ENCODE measurements at places on chromosomes 12 and 14.

- no peak for DNase-seq
Measured at GRCh38 chr12:120539303-120539702, 5.1 kb downstream of the RNF10 start.

- no peak for DNase-seq
Measured at GRCh38 chr12:93912086-93912733, 235.0 kb downstream of the CRADD start.

- no peak for DNase-seq
Measured at GRCh38 chr12:53944907-53945847, 6.5 kb downstream of the HOXC13 start.

GRCh38 chr12:105561546-105562198 is 231.2 kb downstream of the C12orf75 start:
- no peak for DNase-seq

DNA sequence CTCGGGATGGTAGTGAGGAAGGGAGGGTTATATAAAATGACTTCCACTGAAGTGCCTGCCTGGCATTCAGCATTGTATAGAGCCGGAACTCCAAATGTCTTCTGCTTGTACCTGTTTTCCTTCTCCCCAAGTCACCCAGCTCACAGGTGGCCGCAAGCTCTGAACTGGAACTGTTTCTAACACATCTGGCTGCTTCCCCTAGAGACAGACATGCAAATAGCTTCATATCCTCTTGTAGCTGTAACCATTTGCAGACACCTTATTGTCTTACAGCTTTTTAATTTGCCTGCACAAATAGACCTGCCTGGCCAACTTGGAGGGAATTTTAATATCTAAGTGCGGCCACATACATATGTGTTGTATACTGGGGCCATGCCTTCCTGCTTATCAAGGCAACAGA is 126.0 kb downstream of the CHST11 start:
- DNase-seq, result no peak

DNA sequence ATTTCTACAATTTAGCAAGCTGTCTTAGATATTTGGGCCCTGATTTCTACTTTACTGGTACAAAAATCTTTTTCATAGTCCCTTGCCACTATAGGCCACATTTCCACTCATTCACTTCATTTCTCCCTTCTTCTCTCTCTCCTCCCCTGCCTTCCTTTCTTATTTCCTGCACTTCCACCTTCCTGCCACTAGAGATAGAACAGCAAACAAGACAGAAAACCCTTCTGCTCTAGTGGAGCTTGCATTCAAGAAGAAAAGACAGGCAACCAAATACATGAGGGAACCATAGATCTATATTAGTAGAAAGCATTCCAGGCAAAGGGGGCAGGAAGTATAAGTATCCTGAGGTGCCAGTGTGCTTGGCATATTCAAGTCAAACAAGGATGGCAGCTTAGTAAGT is 623.5 kb downstream of the FLRT2 start:
- DNase-seq, result no peak

DNA sequence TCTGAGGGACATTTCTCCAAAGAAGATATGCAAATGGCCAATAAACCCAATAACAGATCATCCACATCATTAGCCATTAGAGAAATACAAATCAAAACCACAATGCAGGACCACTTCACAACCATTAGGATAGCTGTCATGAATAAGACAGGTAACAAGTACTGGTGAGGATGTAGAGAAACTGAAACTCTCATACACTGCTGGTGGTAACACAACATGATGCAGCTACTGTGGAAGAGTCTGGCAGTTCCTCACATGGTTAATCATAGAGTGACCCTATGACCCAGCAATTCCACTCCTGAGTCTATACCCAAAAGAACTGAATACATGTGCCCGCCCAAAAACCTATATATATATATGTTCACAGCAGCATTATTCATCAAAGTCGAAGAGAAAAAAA is 39.0 kb downstream of the TTC9 start:
- DNase-seq, result no peak

DNA sequence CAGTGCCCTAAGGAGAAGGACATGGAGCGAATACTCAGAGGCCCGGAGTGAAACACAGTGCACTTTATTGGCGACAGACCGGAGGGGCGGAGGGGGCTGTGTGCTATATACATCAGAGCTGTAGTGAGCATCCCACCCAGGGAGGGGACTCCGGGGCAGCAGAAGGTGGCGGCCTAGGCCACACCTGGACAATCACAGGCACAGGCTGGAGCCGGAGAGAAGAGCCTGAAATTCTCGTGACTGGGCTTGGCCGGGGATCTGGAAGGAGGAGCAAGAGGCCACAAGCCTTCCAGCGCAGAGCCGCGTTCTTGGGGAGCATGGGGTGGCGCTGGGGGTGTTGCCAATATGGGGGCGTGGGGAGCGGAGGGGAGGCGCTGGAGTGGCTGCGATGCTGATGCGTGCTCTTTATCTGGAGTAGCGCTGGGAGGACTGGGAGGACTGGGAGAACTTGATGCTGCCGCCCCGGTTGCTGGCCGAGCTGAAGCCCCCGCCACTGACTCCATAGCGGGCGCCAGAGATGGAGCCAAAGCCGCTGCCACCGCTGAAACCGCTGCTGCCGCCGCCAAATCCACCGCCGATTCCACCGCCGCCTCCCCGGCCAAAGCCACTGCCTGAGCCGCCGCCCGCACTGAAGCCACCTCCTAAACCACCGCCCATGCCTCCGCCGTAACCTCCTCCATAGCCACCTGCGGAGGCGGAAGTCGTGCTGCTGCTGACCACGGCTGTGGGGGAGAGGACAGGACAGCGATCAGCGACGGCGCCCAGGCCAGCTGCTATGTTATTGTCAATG is 6.1 kb downstream of the KRT3 start:
- no peak for DNase-seq

- DNase-seq, result no peak
Measured at GRCh38 chr12:87413784-87414183, 615.4 kb downstream of the C12orf50 start.

GRCh38 chr12:62272936-62273552 is 12.8 kb downstream of the USP15 start:
- no peak for DNase-seq

DNA sequence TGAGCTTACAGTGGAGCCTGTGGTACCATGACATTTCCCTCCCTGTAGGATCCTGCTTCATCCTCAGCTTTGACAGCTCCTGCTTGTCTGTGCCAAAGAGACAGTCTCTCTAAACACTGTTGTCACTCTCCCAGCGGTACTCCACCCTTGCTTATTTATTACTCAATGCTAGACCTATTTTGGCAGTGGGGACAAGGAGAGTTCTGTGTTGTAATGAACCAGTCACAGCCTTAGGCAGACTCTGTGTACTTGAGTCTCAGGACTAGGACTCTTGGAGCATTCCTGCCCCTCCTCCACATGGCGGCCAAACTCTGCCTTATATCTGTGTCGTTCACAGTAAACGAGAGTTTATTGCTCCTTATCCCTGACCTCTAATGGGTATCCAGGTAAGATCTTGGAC is 70.9 kb downstream of the PIK3C2G start:
- DNase-seq, result no peak

- no peak for DNase-seq
Measured at GRCh38 chr14:35858521-35859209, 32.5 kb downstream of the BRMS1L start.

DNA sequence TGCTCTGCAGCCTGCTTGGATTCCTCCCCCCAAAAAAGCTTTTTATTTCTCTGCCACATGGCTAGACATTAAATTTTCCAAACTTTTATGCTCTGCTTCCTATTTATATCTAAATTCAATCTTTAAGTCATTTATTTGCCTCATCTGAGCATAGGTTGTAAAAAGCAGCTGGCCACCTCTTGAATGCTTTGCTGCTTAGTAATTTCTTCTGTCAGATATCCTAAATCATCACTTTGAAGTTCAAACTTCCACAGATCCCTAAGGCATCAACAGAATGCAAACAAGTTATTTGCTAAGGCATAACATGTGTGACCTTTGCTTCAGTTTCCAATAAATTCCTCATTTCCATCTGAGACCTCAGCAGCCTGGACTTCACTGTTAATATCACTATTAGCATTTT is 209.6 kb downstream of the FSCB start:
- no peak for DNase-seq

GRCh38 chr12:44640427-44641190 is 235.5 kb downstream of the NELL2 start:
- no peak for DNase-seq

DNA sequence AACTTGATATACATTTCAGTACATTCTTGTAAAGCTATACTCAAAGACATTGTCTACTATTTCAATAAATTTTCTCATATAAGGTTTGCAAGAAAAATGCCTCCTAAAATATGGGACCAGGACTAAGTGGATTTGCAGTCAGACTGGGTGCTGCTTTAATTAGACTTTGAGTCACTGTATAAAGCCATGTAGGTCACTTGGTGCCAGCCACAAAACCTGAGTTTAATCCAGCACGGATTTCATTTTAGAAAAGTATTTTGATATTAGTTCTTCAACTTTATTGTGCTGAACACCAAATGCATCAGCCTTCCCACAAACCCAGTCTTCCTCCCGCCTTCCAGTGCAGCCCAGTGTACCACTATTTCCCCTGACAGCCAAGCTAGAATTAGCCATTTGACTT is 9.9 kb upstream of the NID2 start:
- no peak for DNase-seq

DNA sequence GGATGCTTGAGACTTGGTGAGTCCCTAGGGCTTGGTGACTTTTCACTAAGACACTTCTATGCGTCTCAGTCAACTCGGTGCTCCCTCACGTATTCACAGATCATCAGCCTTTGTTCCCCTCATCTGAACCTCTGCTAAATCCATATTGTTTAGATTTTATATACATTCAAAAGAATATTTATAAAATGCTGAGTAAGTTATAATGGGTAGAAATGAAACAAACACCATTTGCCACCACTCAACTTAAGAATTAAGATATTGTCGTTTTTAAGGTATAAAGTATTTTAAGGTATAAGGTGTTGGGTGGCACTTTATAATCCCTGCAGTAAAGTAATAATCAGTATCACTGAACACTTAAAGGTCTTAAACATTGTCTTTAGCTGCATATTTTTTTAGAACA is 103.0 kb downstream of the TTLL5 start:
- no peak for DNase-seq

DNA sequence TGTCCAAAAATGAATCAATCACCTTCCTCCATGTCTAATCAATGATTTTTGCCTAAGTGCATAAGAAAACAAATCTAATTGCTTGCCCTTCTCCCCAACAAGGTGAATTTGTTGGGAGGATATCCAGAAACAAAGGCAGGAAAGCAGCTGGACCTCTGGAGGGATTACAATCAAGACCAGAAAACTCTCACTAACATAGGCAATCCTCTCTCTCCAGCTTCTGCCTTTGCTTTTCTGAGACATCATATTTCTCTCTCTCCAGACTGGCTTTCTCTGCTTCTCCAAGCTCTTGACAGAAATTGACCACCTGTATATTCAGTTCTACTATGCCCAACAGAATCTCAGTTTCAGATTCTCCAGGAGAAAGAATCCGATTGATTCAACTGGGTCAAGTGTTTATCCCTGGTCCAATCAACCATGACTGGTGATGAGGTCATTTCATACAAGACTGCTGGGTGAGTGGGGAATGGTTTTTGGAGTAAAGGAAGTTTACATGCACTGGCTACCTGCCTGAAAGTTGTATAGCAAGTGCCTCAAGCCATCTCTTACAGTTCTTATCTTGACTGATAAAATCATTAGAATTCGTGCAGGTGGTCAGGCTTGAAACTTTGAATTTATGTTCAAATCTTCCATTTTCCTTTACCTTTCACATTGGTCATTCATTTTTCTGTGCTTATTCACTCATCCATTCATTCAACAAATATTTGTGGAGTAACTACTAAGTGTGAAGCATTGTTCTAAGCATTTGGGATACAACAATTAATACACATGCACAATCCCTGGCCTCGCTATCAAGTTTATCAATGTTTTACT is 22.2 kb upstream of the CFAP54 start:
- DNase-seq, result no peak

- no peak for DNase-seq
Measured at GRCh38 chr14:101179691-101180211, 276.2 kb upstream of the RTL1 start.

DNA sequence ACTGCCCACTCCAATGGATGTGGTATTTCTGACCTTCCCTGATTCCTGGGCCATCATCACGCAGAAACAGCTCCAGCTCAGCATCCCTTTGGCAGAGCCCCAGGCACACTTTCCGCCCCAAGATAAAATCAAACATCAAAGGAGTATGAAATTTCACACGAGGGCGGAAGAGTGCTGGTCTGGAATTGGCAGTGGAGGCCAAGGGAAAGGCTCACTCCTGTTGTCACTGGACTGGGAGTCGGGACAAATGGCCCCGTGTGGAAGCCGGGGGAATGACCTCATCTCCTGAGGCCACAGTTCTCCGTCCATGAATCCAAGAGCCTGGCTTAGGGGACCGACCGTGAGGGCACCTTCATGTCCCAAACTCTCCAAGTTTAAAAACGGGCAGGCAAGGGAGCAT is 40.9 kb downstream of the FZD10 start:
- DNase-seq, result no peak

DNA sequence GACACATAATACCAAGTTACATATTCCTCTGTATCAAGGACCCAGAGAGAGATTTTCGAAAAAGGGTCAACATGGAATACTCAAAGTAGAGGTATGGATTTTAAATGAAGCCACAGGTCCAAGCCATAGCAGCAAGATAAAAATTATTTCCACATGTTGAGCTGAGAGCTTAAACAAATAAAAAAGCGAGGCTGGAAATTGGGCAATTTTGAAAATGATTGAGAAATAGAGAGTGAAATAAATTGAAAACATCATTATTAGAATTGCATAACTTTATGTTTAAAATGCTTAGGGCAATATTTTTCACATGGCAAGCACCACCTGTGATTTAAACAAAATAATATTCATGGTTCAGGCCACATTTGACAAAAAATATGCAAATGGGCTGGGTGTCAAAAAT is 1251.0 kb upstream of the USP15 start:
- no peak for DNase-seq

GRCh38 chr14:105409364-105409763 is 10.3 kb upstream of the MTA1 start:
- DNase-seq, result no peak

- DNase-seq, result no peak
Measured at GRCh38 chr14:65035049-65035448, 48.4 kb downstream of the FNTB start.

- DNase-seq, result no peak
Measured at GRCh38 chr12:59004456-59004855, 84.2 kb upstream of the LRIG3 start.

DNA sequence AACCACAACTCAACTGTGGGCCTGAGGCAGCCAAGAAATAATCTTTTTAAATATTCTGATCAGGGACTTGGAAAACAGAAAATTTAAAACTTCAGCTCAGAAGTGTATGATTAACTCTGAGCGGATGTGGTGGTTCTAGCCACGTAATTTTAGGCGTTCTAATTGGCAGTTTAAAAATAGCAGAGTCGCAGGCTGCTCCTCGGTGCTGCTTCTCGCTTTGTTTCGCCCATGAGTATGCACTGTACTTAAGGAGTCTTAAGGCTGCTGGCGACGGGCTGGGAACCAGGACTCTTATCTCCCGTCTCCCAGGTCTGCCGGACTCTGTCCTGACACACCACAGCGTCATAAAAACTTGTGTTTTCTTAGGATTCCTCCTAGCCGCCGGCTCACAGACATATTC is 113.4 kb upstream of the PELI2 start:
- DNase-seq, result no peak

GRCh38 chr12:100840748-100841147 is 46.2 kb downstream of the ANO4 start:
- no peak for DNase-seq
